ENCODE measurements at places on chromosomes 13 and 19.
A peak's percentile ranks its signal among the peaks of the same experiment; 100 is the strongest.

- DNase-seq = no peak
Measured at GRCh38 chr13:34201050-34201913, 383.3 kb downstream of the RFC3 start.

DNA sequence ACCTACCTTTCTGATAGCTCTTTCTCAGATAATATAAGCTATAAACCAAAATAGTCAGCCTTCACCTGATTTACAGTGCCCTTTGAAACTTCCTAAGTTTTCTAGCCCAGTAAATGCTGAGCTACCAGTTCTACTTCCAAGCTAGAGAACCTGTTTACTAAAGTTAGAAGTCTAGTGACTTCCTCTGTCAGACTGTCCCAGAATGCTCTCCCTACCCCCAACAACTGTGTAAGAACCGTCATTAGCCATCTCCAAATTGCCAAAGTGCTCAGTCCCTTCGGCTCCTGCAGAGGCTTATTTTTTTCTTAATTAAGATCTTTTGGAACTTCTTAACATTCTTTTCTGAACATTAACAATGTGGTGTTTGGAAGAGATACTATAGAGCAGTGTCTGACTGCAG is 3.2 kb upstream of the ABCC4 start:
- peak; percentile 62 for DNase-seq

GRCh38 chr19:2089001-2089711 is 7.0 kb downstream of the MOB3A start:
- peak; percentile 69 for DNase-seq

DNA sequence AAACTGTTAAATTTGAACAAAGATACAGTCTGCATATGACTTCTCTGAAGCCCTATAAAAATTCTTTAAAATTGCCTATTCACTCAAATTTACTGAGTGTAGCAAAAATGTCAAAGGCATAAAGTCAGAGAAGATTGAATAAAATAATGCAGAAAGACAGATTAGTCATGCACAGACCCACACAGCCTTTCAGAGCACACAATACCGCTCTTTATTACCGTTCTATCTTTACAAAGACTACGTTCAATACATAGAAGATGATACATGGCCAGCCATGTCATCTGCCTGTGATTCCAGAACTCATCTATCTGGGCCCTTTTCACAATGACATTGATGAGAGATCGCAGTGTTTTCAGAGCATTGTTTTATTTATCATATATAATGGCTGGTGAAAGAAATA is 107.2 kb downstream of the URI1 start:
- no peak for DNase-seq

- DNase-seq = no peak
Measured at GRCh38 chr13:46622630-46623256, 69.8 kb downstream of the LRCH1 start.

DNA sequence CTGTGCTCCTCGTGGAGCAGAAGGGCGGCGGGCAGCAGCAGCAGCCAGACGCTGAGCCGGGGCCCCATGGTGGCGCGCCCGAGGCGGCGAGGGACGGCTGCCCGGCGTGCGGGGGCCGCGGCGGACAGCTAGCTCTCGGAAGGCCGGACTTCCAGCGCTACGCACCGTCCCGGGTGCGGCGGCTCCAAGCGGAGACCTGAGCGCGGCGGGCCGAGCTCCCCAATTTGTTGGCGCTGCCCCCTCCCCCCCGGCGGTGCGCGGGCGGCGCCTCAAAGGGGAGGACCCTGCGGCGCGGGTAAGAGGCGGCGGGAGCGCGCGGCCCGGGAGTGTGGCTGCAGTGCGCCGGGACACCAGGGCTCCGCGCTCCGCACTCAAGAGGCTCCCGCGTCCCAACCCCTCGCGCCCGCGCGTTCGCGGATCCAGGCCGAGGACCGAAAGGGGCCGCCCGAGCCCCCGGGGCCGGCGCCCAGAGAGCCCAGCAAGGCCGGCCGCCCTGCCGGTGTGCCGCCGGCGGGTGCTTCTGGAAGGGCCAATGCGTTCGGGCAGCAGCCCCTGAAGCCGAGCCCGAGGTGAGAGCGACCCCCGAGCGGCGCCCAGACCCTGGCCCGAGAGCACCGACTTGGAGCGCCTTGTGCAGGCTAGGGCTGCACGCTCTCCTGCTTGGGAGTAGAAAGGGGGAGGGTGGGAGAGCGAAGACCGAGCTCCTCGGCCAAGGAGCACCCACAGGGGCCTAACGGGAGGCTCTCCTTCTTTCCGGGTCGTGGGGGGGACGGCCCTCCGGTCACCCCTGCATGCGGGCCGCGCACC is at the start of the genes COL4A1 and COL4A2:
TSS of gene COL4A1 (minus strand) at position 198 of the 807 bp plus-strand sequence. CDS start at position 68, 130 bp downstream.
TSS of gene COL4A2 (plus strand) at position 325 of the 807 bp plus-strand sequence. CDS start 620 bp downstream, outside the sequence.
- DNase-seq = no peak

DNA sequence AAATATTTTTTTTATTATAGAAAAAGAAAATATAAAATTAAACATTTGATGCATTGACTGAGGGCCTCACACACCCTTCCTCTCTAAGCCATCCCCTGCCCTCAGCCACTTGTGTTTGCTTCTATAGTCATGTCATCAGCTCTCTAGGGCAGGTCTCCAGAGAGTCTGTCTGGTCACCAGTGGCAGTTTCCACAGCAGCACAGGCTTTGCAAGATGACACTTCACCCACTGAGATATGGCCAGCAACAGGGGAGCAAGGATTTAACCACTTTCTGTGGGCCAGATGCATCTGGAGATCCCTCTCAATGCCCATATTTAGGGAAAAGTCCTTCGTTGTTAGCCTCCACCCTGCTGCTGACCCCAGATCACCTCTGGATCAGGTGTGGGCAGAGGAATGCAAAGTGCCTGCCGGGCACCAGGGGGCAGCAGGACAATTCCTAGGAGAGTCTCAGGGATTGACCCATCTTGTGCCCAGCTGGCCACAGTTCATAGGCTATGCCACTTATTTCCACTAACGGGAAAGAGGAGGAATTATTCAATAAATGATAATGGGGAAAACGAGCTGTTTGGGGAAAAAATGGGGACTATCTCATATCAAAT is 4.8 kb downstream of the ABCC4 start:
- DNase-seq = peak; percentile 44

DNA sequence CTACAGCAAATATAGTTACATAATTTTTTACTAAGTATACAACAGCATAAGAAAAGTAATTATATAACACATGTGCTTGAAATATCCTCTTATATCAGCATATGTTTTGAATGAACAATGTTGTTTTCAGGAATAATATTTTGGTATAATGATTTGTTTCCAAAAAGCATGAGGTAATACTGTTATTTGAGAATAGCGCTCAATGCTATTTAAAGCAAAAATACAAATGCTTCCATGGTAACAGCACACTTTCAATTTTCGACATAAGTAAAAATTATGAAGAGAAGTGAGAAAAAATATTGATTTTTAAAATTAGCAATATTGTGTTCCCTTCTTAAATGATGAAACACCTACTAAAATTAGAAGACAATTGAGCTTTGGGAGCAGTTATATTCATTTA is 715.9 kb upstream of the ATXN8OS start:
- no peak for DNase-seq
